ENCODE measurements at places on chromosomes 12 and 14.

DNA sequence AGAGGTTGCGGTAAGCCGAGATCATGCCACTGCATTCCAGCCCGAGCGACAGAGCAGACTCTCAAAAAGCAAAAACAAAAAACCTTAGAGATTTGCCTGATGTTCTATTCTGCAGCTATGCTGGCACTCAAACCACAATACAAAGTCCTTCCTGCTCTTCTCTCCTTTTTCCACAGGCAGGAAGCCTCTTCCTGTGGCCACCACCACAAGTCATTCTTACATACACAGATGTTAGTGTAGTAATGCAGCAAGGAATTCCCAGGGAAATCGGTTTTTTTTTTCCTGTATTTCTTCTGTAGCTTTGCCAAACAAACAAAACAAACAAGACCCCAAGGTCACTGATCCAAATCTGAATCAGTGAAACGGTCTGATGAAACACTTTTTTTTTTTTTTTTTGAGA, 104.3 kb downstream of the FIGNL2 start:
- DNase-seq: no peak

DNA sequence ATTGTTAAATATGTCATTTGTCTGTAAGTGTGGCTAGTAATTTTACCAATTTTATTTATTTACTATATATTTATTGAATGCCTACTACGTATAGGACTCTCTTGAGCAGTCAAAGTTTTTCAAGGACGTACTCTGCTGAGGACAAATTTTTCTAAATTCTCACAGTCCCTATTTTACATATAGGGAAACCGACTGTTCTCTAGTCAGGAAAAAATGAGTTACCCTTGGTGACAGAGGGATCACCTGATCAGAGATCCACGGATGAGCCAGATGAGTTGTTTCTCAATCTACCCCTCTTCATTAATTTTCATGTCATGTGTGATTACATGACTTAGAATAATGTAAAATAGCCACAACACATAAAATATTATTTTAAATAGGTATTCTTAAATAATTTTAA, 96.2 kb upstream of the SLC38A2 start:
- DNase-seq: no peak

DNA sequence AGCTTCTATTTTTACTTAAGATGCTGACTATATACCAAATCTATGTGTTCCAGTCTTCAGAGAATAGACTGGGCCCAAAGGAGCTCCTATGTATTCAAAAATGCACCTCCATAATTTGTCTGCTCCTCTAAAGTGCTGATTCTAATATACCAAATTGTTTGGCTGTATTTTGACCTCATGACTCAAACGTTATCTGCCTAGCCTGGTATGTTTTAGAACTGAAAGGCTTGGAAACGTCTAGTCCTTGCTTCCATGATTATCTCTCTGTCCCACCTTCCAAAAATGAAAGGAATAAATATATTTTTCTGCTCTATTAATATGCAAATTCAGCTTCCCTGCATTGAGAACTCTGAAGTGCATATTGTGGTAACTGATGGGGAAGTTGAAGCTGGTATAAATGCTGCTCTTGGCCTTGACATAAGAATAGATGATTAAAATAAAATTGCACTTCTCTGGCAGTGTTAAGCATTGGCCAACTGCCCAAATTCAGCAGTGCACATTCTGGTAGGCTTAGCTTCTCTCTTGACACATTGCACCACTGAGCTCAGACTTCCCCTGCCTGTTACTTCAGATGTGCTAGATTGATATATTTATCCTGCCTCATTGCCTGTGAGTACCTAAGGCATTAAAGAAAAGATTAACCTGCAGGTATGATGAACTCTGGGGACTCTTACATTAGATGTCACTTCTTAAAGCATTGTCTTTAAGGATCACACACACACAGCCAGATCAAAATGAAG, 882.3 kb downstream of the RPS29 start:
- DNase-seq: no peak

DNA sequence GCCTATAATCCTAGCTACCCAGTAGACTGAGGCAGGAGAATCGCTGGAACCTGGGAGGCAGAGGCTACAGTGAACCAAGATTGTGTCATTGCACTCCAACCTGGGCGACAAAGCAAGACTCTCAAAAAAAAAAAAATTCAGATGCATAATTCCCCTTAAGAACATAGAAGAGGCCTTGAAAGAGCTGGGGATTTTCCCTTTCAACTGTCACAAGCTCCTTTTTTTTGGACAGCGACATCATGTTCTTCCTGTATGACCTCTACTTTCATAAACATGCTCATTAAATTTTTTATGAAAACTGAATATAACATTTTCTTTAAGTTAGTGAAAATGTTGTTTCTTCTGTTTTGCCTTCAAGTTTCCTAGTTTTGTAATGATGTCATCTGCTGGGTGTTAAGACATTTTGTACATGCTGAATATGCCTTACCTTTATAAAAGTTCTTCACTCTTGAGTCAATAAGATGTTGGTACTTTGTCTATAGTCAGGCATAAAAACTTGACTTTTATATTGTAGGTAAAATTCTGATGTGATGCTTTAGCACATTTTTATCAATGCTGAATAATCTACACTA, 76.0 kb downstream of the PTHLH start:
- DNase-seq: no peak

DNA sequence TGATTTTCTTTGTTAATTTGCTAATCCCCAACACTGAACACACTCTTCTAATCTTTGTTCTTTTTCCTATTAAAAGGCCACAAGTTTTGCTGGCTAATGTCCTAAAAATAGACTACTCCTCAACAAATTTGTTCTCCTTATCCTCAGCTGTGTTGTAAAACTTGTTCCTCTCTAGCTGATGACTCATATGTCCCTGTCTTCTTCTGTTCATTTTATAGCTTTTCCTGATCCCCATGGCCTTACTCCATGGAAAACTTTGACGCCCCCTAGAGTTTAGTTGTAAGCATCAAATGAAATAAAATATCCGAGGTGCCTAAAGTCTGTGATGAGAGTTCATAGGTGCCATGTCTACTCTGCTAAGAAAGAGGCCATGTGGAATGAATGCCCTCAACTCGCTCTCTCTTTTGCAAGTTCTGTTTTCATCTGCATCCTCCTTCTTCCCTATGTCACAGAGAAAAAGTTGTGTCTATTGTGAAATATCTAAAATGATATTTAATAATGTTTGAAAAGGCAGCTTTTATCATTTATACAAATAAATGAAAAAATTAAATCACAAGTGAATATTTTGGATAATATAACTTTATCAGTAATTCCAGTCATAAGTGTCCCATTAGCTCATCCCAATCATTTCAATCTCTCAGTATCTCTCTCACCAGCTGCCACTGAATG, 237.9 kb downstream of the IPO8 start:
- DNase-seq: no peak

DNA sequence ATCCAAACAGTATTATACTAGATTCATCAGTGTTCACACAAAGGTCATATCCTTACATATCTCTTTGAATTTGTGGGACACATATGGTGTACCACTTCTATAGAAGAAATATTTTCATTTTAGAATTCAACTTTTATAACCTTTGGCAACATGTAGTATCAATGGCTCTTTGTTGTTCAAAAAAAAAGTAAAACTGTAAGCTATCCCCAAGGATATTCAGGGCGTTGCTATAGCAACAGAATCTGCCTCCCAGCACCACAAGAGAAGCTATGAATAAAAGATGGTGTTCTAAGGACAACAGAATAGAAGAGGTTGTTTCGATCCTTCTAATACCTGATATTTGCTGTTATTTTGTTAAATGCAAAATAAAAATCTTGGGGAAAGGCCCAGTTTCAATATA, 139.3 kb downstream of the BRMS1L start:
- DNase-seq: no peak

DNA sequence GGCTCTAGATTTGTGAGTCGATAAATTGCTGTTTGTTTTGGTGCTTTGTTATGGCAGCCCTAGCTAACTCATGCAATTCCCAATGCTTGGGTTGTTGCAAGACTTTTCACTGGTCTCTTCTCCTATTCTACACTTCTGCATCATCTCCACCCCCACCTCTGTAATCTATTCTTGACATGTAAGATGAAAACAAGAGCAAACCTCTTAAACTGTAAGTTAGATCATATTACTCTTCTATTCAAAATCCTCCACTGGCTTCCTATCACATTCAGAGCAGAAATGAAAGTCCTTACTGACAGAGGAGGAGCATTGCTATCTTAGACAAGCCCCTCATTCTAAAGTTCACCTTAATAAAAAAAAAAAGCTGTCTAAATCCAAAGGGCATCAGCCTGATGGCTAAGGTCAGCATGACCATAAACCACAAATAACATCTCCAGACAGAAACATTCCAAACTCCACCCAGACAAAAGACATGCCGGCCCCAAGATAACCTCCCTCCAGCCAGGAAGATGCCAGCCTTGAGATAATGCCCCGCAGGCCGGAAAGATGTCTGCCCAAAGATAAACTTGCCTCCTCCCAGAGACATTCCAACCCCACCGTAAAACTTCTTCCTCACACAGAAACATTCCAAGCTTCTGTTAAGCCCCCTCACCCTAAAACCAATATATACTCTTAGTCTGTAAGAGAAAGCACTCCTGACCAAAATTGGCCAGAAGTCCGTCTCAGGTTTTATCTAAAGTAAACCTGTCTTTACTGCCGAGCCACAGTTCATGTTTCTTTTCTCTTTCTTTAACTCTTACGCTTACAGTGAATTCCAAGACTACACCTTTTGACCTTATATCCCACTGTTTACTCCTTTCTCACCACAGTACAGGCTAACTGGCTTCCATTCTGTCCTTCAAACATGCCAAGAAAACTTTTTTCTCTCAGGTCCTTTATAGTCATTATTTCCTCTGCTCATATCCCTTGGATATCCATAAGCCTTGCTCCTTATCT, 308.9 kb downstream of the KCNH5 start:
- no peak for DNase-seq

DNA sequence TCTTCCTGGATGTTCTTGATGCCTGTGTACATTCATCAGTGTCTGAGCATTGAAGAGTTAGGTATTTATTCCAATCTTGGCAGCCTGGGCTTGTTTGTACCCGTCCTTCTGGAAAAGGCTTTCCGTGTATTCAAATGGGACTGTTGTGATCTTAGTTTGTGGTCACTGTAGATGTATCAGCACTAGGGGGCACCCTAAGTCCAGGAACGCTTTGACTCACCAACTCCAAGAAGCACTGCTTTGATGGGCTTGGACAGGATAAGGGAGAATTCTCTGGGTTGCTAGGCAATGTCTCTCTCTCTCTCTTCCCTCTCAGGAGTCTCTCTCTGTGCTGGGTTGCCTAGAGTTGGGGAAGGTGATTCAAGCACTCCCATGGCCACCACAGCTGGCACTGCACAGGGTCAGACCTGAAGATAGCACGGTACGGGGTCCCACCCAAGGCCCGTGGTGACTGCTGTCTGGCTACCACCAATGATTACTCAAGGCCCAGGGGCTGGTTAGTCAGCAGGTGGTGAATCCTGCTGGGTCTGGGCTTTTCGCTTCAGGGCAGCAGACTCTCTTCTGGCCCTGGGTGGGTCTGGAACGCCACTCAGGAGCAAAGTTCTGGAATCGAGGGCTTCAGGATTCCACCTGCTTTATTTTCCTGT, 211.1 kb upstream of the RGS6 start:
- no peak for DNase-seq

GRCh38 chr12:72203764-72204335, 68.3 kb upstream of the TRHDE start:
- no peak for DNase-seq

- DNase-seq: no peak
Measured at GRCh38 chr14:94882401-94882800, 112.5 kb upstream of the GSC start.

GRCh38 chr14:84442521-84442920, 1087.4 kb upstream of the FLRT2 start:
- DNase-seq: no peak

GRCh38 chr12:105285378-105285777, 45.1 kb upstream of the C12orf75 start:
- no peak for DNase-seq

GRCh38 chr14:75165586-75166391, 10.6 kb downstream of the TMED10 start:
- DNase-seq: no peak

- DNase-seq: no peak
Measured at GRCh38 chr14:66228267-66228970, 257.8 kb upstream of the CCDC196 start.

DNA sequence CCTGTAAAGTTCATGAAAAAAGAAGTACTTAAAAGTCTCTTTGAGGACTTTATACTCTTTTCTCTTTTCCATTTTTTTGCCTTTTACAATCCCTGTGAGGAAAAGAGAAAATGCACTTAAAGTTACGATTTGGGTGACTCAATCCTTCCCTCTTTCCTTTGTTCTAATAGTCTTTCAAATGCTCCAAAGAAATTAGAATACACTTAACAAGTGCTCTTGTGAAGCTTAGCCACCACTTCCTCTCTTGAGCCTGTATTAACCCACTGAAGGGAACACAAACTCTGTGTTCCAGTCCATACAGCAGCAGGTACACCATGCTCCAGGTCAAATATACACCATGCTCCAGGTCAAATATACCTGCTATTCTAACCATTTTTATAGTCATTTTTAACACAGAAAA, 581.1 kb upstream of the MGAT4C start:
- no peak for DNase-seq

GRCh38 chr14:66939409-66939808, 249.8 kb upstream of the GARIN2 start:
- DNase-seq: no peak

GRCh38 chr14:35414365-35414764, 9.8 kb upstream of the NFKBIA start:
- no peak for DNase-seq

DNA sequence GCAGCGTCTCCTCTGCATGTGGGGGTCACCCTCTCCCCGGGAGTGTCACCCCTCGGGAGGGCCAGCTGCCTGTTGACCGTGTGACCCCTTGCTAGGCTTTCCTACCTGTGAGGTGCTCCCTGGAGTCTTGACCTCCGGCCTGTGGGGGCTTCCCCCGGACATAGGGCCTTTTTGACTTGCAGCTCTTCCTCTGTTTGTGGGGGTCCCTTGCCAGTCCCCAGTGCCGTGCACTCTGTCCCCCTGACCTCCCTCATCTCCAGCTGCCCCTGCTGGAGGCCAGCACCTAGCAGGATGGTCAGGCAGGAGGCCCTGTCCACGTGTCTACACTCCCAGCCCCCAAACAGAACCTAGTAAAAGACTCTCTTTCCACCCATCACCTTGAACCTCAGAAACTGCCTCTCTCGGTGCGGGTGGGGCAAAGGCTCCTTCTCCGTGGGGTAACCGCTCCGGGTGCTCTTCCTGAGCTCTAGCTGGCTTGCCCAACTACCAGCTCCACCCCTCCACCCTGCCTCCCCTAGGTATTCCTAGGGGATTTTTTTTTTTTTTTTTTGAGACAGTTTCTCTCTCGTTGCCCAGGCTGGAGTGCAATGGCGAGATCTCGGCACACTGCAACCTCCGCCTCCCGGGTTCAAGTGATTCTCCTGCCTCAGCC, 810 bp downstream of the AACS start:
- DNase-seq: no peak
